ENCODE measurements at places on chromosomes 1 and 21.

DNA sequence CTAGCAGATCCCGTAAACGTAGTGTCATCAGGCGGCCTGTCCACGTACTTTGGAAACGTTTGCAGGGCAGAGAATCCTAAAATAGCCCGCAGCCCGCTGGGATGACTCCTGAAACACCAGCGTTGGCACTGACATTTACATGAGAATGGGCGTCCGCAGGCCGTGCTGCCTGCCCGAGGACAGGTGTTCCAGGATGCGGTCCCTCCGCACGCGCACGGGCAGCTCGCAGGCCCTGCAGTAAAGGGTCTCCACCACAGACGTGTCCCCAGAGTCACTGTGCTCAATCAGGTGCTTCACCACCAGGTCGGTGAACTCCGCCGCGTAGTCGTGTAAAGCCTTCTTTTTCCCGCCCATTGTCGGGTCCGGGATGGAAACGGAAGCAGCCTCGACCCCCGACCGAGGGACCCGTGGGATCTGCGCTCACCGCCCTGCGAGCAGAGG, 5.8 kb upstream of the CCDC27 start:
- no peak for DNase-seq

DNA sequence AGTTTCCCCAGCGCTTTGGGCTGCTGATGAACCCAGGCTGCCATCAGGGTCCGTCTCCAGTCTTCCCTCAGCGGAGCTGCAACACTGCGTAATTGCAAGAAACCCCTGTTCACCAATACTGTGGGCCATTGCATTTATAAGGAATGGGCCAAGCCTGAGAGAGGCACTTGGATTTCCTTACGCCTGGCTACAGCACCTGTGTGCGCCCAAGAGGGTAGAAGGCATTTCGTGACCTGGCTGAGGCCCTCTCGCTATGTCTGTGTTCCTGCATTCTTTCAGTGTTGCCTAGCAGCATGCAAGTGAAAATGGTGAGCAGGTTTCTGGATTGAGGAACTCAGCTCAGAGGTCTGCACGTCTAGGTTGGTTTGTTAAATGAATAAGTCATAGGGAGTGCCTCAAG, 12.0 kb upstream of the OR2W3 start:
- DNase-seq: no peak

GRCh38 chr1:235892734-235893413, 26.2 kb upstream of the LYST start:
- no peak for DNase-seq

DNA sequence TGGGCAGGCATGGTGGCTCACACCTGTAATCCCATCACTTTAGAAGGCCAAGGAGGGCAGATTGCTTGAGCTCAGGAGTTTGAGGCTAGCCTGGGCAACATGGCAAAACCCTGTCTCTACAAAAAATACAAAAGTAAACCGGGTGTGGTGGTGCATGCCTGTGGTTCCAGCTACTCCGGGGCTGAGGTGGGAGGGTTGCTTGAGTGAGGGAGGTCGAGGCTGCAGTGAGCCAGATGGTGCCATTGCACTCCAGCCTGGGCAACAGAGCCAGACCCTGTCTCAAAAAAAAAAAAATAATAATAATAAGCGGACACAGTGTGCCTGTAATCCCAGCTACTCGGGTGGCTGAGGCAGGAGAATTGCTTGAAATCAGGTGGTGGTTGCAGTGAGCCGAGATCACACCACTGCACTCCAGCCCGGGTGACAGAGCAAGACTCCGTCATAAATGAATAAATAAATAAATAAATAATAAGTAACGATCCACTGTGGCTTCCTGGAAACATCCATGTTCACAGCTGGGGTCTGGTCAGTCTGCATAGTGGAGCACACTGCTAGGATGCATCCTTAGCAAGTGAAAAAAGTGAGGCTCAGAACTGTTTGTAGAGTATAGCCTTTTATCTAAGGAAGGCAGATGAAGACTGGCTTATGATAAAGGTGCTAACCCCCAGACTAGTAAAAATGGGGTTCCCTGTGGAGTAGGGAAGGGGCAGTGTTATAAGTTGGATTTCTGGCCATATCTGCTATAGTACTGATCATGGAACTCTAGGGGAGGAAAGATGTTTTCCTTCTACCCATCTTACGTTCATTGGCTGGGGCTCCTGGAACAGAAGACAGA, 15.7 kb downstream of the PKNOX1 start:
- no peak for DNase-seq

- no peak for DNase-seq
These were observed 42.1 kb upstream of the ZNF496 start for GRCh38 chr1:247373721-247374141.
